ENCODE measurements at places on chromosomes 6 and 20.

DNA sequence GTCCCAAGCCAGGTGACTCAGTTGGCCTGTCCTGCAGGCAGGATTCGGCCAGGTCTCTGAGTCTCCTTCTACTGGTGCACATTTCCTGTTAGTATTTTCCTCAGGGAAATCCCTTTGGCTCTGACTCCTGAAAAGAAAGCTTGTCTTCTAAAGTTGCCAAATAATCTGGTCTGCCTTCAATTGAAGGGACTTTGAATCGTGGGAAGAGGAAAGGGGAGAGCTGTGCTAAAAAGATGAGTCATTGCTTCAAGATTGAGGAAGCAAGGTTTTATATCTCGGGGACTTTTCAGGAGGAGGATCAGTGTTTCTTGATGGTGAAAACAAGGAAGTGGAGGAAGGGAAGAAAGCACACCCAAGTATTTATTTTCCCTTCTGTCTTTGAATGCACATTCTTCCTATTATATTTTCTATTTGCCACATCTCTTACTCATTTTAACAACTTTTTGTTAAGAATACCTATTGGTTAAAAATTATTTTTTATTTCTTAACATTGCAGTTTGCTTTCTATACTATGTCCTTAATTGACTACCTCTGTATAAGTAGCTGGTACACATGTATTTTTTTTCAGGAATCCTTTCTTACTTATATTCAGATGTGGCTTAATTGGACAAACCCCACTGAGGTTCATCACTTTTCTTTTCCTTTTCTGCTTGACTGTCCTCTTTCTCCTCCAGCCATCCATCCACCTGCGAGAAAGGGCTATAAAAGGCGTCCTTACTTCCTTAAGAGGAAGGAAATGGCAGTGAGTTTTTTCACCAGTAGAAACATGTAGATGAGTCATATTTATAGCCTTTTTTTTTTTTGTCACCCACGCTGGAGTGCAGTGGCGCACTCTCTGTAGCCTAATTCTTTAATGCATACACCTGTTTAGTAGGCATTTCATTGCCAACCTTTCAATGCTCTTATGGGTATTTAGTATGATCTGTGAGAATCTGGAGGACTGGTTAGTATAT lies 15.0 kb upstream of the IFNGR1 start:
- DNase-seq: peak; percentile 27

GRCh38 chr20:34066476-34067090 lies 45.5 kb downstream of the EIF2S2 start:
- DNase-seq: no peak

- no peak for DNase-seq
Measured at GRCh38 chr6:135397172-135397952, 100.2 kb downstream of the AHI1 start.

- no peak for DNase-seq
Measured at GRCh38 chr6:41160933-41161332, 2.0 kb downstream of the TREM2 start.

DNA sequence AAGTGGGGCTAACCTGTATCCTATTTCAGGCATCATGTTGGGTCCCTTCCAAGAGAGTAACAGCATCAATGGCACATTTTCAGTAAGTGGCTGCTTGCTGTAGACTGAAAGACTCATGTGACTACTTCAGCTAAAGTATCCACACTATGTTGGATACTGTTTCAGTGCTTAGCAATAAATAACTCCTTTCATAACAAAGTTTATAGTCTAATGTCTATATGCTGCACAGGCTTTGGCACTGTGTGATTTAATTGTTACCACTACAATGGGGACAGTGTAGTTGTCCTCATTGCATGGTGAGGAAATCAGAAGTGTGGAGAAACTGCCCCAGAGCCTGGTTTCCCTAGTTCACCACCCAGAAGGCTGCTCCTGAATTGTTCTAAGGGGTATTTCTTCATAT lies 318.0 kb upstream of the PTCHD4 start:
- no peak for DNase-seq

DNA sequence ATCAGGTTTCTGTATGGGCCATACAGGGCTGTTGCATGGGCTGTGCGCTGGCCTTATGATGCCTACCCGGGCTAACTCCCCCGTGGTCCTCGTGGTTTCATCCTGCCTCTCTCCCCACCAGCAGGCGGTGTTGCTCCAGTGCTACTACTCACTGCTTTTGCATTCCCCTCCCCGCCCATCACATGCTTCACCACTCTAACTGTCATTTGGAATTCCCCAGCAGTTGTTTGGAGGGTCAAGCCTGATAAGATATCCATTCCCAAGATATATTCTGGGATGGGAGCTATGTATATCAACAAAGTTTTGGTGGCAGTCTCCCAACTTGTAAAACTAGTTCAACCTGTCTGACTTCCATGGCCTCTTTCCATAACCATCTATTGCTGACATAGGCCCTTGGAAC lies 233.2 kb upstream of the SOX4 start:
- no peak for DNase-seq

- DNase-seq: no peak
Measured at GRCh38 chr6:161346717-161347116, 72.9 kb upstream of the AGPAT4 start.

DNA sequence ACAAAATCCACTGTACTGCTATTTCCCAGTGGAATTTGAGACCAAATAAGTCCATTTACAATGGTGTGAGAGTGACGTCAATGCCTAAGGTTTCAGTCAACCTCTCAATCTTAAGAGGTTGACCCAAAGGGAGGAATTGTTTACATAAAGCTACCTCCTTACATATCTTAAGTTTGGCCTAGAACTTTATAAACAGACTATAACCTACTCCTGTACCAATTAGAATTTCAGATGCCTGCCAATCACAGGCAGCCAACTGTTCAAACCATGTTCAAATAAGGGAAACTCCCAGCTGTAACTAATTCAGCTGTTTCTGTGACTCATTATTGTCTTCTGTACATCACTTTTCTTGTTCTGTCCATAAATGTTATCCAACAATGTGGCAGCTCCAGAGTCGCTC lies 14.5 kb downstream of the LGSN start:
- DNase-seq: no peak

DNA sequence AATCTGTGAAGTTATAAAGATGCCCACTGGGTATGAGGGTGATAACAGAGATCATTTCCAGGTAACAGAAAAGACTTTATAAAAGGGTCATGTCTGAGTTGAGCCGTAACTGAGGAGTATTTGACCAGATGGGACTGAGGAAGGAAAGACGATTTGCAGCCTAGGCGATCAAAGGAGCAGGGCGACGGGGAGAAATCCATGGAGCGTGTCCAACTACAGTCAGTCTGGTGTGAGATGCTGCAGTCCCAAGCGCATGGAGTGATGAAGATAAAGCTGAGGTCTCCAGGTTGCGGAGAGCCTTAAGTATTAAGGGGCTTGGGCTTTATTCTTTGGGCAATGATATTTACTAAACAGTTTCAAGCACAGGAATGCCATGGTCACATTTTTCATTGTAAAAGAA lies 166.7 kb downstream of the PRKN start:
- DNase-seq: no peak

DNA sequence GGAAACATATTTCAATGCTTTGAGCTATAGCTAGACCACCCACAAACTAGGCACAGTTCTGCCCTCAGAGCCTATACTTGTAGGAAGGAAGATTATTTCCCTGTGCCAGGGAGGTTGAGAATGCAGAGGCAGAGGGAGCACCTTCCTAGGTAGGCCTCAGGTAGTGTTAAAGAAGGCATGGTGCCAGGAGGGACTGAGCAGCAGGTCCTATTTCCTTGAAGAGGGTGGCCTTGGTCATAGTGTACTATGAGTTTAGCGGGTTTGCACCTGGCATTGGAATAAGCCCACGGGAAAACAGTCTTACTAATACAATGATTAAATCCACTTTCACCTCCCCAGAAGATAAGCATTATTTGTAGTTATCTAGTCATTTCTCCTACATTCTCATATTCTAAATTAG lies 375.4 kb downstream of the CDKAL1 start:
- DNase-seq: no peak

DNA sequence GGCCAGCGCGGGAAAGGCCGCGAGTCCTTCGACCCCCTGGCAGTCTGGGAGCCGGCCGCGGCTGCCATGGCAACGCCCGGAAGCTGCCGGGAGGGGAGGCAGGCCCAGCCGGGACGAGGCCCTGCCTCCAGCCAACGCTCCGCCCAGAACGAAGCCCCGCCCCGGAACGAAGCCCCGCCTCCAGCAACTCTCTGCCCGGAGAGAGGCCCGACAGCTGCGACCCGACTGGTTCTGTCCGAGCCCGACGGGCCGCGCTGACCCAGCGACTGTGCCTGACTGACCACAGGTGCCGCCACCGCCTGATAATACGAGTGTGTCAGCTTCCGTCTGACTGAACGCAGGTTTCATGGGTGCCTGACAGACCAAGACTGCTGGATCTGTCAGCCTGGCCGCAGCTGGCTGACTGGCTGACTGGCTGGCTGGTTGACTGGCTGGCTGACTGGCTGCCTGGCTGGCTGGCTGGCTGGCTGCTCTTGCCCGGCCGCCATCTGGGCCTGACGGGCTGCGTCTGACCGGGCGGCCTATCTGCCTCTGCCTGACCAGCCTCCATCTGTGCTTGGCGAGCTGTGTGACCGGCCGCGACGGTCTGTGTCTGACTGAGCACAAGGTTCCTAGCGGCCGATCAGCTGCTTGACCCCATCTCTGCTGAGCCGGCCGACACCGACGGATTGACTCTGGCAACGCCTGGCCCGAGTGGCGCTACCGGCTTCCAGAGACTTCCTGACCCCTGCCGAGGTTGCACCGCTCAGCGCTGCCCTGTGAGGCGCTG lies 89.7 kb upstream of the EPB41L1 start:
- DNase-seq: peak; percentile 99

Data from urothelium cell line (cell line).